Thoracic aorta endothelial cell (primary cell): ENCODE measurements at places on chromosomes 11 and 22. TPM values are rescaled to one million over a fixed set of nuclear protein-coding genes. Genes with fewer than 3 reads are reported as not detected.

BCO2 gene
- total RNA-seq = 1.2 and 2.8 TPM in 2 replicates

NR1H3 gene
- 2.8 and 3.2 TPM in 2 replicates for total RNA-seq

UBQLNL gene
- 0.07 TPM in 1 of 2 replicates, not detected in the other for total RNA-seq

OR5A1 gene
- total RNA-seq = not detected in 2 replicates

MMP1 gene
- total RNA-seq = 5.2 and 2,491 TPM in 2 replicates

OR51E2 gene
- not detected in 2 replicates for total RNA-seq

DTX4 gene
- total RNA-seq = 0.14 and 0.53 TPM in 2 replicates

ANO9 gene
- total RNA-seq = under 0.01 TPM in 1 of 2 replicates, not detected in the other

MYH9 gene
- 1,025 and 1,210 TPM in 2 replicates for total RNA-seq

KDELR3 gene
- total RNA-seq = 46.8 and 60.1 TPM in 2 replicates

LMO2 gene
- 23.0 and 37.8 TPM in 2 replicates for total RNA-seq

HEPHL1 gene
- total RNA-seq = not detected in 2 replicates

TSGA10IP gene
- not detected in 2 replicates for total RNA-seq

ELMOD1 gene
- total RNA-seq = 1.3 and 6.3 TPM in 2 replicates

KCNK4 gene
- 0.07 TPM in 1 of 2 replicates, not detected in the other for total RNA-seq

MYEOV gene
- 1.9 TPM in 2 replicates for total RNA-seq

MS4A4A gene
- total RNA-seq = not detected in 2 replicates

TRIM49 gene
- total RNA-seq = not detected in 2 replicates

SLC5A1 gene
- not detected in 2 replicates for total RNA-seq

RNASEH2C gene
- 46.4 and 60.7 TPM in 2 replicates for total RNA-seq

TEAD1 gene
- total RNA-seq = 53.8 and 54.3 TPM in 2 replicates

C22orf42 gene
- total RNA-seq = not detected in 2 replicates

CREB3L1 gene
- total RNA-seq = 1.2 and 2.4 TPM in 2 replicates

MMP7 gene
- 0.57 TPM in 1 of 2 replicates, not detected in the other for total RNA-seq

SERPIND1 gene
- 1.5 and 2.3 TPM in 2 replicates for total RNA-seq

OR5A2 gene
- total RNA-seq = not detected in 2 replicates

GALNT18 gene
- 0.27 and 5.5 TPM in 2 replicates for total RNA-seq

SCGB1D1 gene
- total RNA-seq = not detected in 2 replicates

FGF19 gene
- total RNA-seq = not detected in 2 replicates

NEFH gene
- 1.3 and 1.6 TPM in 2 replicates for total RNA-seq

TRPM5 gene
- total RNA-seq = not detected in 2 replicates

C11orf42 gene
- not detected in 2 replicates for total RNA-seq

RAPSN gene
- total RNA-seq = 0.07 and 0.13 TPM in 2 replicates

GSTT4 gene
- not detected in 2 replicates for total RNA-seq

LSP1 gene
- 0.27 TPM in 1 of 2 replicates, not detected in the other for total RNA-seq

TIMP3 gene
- total RNA-seq = 0.29 and 0.40 TPM in 2 replicates

ZFTA gene
- total RNA-seq = 18.9 and 23.3 TPM in 2 replicates

GRM5 gene
- 0.13 and 0.22 TPM in 2 replicates for total RNA-seq

TMPRSS5 gene
- 0.22 TPM in 1 of 2 replicates, not detected in the other for total RNA-seq

GLYATL1 gene
- not detected in 2 replicates for total RNA-seq

SPON1 gene
- not detected in 2 replicates for total RNA-seq

RIMBP3C gene
- not detected in 2 replicates for total RNA-seq

NAA40 gene
- 19.8 and 23.0 TPM in 2 replicates for total RNA-seq

MYRF gene
- total RNA-seq = 0.66 and 1.4 TPM in 2 replicates

KDM4D gene
- total RNA-seq = 0.80 and 1.1 TPM in 2 replicates

PRRG4 gene
- total RNA-seq = 0.27 and 0.43 TPM in 2 replicates

KCNQ1 gene
- total RNA-seq = under 0.01 and 0.14 TPM in 2 replicates

HIKESHI gene
- total RNA-seq = 63.7 and 69.1 TPM in 2 replicates

ABTB2 gene
- 0.27 and 0.50 TPM in 2 replicates for total RNA-seq

C1QTNF4 gene
- total RNA-seq = 0.27 and 0.43 TPM in 2 replicates

RFPL3 gene
- total RNA-seq = not detected in 2 replicates

TP53I11 gene
- 36.0 and 39.1 TPM in 2 replicates for total RNA-seq

SSTR3 gene
- not detected in 2 replicates for total RNA-seq
